ENCODE measurements at places on chromosomes 6 and 20. TPM values are rescaled to one million over a fixed set of nuclear protein-coding genes. Genes with fewer than 3 reads are reported as not detected.

Gene NEURL2
- 7.2 TPM for polyA plus RNA-seq

Gene DSP
- 56.5 TPM for polyA plus RNA-seq

GRCh38 chr20:51687108-51687507 lies 81.1 kb downstream of the ATP9A start:
- DNase-seq, result no peak

Gene MUC21
- 0.09 TPM for polyA plus RNA-seq

DNA sequence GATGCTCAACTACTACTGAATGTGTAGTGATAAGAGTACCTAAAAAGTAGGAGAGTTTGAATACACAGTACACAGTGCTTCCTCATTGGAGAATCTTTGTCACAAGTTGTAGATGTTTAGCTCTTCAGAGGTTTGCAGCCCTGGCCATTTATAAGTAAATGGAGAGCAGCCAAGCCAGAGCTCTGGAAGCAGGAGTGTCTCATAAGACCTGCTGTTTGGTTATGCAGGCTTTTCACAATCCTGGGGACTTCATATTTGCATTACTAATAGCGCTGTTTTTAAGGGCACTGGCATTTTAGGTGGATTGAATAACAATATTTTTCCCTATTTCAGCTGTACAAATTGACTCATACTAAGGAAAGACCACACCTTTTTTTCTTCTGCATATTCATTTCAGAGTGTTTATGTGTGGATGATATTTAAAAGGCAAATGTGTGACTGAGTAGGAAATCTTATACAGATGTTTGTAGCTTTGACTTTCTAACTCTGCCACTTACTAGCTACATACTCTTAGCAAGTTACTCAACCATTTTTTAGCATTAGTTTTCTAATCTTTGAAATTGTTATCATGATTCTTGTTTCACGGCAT lies 730.5 kb upstream of the MAP3K7 start:
- DNase-seq, result no peak

Gene HCRTR2
- not detected for polyA plus RNA-seq
